SK-MEL-5 (cell line): ENCODE measurements at places on chromosomes 11 and 22.

DNA sequence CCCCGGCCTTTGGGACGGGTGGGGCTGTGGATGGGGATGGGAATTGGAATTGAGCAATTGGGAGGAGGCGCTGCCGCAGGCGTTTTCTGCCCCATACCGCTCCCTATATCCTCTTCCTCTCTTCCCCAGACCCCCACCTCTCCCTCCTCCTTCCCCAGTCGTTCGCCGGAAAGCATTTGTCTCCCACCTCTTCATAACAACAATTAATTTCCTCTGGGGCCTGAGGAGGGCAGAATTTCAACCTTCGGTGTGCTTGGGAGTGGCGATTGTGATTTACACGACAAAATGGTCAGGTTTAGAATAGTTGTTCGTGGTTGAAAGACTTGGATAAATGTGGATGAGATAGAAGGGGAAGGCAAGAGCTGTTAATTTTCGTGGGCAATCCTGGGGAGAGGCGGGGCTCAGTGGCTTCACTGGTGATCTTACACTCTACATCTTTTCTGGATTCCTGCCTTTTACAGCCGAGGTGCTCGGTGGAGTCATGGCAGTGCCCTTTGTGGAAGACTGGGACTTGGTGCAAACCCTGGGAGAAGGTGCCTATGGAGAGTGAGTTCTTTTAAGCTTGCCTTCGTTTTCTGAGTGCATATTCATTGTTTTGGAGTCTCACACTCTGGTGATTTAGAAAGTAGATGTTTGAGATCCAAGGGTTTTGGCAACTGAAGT is 1.5 kb downstream of the CHEK1 start:
- no peak for DNase-seq

DNA sequence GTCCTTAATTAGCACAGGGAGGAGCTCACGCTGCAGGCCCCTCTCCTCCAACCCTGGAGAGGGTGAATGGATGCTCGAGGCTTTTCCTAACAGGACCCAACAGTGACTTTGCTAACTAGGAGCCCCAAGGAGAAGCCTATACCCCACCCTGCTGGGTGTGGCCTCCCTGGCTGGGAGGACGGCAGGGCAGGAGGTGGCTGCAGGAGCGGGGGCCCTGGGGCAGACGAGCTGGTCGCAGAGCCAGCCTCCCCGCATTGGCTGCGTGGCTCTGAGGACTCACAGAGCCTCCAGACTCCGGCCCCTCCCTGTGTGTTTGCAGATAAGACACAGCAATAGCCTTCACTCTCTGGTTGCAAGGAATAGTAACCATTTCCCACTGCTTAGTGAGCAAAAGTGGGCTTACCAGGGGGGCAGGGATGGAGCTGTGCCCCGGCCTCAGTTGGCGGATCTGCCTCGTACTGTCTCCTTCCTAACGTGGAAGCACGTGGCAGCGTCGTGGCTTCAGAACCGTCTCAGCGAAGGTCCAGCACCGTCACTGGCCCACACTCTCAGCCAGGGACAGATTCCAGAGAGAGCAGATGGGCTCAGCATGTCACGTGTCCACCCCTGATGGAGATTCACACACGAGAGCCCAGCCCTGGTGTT is 1087.5 kb downstream of the BRD1 start:
- no peak for DNase-seq

- DNase-seq, result no peak
Measured at GRCh38 chr11:108752297-108752751, 87.5 kb downstream of the DDX10 start.

GRCh38 chr11:116356451-116356850 is 416.3 kb downstream of the BUD13 start:
- DNase-seq, result peak; percentile 4

GRCh38 chr22:19648419-19648929 is 65.8 kb upstream of the SEPTIN5 start:
- no peak for DNase-seq

DNA sequence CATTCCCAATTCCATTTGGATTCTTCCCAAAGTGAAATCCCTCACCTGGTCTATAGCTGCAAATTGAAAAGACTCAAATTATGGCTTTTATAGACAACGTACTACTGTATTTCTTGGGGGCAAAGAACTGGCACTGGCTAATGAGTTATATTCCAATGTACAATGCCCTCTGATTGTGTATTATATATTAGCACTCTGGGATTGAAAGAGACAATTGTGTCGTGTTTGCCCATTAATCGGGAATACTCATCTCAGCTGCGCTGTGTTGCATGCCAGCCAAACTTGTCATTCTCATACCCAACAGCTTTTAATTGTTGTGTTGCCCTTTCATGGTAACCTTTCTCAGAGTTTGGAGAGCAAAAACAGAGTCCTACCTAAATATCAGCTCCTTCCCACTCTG is 55.0 kb upstream of the ZBTB44 start:
- DNase-seq, result peak; percentile 78

DNA sequence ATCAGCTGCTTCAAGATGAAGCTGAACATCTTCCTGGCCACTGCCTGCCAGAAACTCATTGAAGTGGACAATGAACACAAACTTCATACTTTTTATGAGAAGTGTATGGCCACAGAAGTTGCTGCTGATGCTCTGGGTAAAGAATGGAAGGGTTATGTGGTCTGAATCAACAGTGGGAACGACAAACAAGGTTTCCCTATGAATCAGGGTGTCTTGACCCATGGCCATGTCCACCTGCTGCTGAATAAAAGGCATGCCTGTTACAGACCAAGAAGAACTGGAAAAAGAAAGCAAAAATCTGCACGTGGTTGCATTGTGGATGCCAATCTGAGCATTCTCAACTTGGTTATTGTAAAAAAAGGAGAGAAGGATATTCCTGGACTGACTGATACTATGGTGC is 22.2 kb upstream of the BIRC3 start:
- DNase-seq, result peak; percentile 23

DNA sequence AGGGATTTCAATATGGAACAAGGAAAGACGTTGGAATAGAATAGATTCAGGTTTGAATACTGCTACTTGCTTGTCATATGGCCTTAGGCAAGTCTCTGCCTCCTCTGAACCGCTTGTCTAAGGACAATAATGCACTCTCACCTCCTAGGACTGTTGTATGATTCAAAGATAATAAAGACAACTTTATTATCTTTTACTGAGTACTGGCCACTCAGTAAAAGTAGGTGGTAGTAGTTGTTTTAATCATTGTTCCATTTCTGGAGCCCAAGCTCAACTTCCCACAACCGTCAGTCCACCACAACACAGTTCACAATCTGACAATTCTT is 134.2 kb downstream of the ME3 start:
- no peak for DNase-seq

DNA sequence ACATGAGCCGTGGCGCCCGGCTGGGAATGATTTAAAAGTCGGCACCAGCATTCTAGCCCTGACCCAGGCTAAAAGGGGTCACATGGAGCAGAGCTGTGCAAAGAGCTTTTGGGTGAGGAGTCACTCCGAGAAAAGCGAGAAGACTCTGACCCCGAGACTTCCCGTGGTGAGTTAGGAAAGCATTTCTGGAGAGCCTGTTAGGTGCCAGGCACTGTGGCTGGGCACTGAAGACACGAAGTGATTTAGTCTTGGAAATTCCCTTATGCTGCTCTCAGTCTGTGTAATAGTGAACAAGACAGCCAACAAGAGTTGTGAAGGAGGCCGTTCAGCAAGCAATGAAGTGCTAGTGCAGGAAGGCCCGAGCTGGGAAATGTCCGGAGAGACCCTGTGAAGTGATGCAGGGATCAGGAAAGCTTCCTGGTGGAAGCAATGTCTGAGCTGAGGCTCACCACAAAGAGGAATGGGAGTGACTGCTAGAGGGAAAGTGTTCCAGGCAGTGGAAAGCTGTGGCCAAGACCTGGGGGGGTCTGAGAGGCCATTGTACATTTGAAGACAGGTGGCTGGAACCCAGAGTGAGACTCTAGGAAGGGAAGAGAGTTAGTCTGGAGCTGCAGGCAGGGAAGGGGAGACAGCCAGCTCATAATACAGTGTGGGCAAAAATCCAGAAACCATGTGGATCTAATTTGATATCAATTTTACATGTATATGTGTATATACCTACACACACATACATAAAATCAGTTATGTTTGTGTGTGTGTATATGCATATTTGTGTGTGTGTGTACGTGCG is 31.6 kb downstream of the MARK2 start:
- no peak for DNase-seq

GRCh38 chr11:35588627-35589026 is 29.6 kb upstream of the FJX1 start:
- DNase-seq, result no peak

DNA sequence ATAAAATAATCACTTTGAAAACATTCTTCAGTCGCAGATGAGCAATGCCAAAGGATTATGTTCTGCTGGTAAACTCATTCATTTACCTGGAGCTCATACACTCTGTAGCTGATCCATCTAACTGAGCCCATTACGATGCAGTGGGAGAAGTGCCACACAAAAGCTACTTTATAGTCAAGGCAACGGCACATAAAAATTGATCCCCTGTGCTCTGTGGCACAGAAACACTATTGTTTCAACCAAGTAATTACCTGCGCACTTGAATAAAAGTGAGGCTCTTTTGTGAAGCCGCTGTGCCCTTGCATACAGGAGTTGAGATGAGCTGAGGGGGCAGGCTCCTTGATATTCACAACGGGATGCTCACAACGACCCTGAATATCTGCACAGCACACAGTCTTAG is 7.2 kb downstream of the DKK3 start:
- DNase-seq, result peak; percentile 18

DNA sequence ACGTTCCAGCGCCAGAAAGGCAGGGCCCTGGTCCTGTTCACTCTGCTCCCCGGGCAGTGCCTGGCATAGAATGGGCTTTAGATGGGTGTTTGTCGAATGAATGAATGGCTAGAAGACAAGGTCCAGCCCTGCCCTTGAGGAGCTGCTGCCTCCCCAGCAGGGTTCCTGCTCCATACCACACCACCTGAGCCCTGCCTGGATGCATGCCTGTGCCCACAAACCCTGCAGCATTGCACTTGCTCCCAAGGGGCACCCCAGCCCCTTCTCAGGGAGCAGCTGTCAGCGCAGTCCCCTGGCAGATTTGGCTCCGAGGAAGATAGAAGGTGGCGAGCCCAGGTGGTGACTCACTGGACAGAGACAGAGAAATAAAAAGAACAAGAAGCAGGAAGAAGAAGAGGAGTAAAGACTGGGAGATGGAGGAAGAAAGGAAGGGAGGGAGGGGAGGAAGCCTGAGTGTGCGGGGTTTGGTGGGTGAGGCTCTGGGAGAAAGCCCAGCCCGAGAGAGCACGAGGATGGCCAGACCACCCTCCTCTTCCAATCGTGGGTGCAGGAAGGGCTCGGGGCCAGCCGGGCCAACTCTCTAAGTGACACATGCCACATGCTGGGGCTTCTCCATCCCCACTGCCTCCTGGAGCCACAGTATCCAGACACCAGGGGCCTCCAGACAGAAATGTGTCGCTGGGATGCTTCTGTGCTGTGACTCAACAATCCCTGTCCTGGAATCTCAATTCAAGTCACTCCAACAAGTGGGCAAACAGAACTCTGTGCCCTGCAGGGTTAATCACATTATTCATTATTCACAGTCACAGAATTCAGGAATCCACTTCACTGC is 1474.3 kb downstream of the BRD1 start:
- no peak for DNase-seq

DNA sequence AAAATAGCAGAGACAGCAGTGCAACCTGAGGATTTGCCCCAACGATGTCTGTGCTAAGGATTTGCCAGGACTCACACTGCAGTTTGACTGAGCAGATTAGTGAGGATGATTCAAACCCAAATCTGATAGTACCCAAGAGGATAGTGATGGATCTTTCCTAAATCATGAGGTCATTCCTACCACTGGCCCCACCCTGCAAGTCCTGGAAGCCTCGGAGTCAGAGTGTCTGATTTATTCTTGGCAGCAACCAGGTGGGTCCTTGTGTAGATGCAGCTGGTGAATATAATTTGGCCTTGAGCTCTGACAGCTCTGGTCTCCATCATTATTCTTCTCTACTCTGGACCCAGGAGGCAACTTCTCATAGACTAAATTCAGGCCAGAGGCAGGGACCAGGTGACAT is 179.3 kb upstream of the RAG2 start:
- DNase-seq, result no peak

DNA sequence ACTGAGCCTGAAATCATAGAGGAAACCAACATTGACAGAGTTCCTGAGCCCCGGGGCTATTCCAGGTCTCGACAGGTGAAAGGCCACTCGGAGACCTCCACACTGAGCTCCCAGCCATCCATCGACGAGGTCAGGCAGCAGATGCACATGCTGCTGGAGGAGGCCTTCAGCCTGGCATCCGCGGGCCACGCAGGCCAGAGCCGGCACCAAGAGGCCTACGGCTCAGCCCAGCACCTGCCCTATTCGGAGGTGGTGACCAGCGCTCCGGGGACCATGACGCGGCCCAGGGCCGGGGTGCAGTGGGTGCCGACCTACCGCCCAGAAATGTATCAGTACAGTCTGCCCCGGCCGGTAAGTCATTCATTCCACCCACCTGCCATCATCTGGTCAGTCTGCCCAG is 54.9 kb downstream of the C11orf91 start:
- no peak for DNase-seq

GRCh38 chr22:31584804-31585160 is 77.2 kb downstream of the PISD start:
- DNase-seq, result no peak

GRCh38 chr11:127218275-127218608 is 217.7 kb upstream of the KIRREL3 start:
- no peak for DNase-seq

- DNase-seq, result peak; percentile 31
Measured at GRCh38 chr11:111851636-111852035, 19.7 kb downstream of the ALG9 start.

DNA sequence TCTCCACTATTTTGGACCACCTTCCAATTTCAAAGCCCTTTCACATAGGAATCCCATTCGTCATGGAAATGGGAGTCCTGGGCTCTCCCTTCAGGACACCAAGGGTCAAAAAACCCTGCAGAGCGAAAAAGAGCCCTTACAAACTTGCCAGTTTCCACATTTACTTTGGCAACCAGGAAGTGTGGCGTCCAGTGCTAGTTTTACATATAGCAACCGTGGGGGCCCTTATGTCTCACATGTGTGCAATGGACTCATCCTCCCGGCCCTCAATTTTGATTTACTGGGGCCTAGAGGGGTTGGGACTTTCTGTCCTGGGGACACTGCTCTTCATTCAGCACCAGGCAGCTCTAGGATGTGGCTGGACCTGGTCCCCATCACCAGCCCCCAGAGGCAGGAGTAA is 33.7 kb downstream of the DAGLA start:
- DNase-seq, result no peak

DNA sequence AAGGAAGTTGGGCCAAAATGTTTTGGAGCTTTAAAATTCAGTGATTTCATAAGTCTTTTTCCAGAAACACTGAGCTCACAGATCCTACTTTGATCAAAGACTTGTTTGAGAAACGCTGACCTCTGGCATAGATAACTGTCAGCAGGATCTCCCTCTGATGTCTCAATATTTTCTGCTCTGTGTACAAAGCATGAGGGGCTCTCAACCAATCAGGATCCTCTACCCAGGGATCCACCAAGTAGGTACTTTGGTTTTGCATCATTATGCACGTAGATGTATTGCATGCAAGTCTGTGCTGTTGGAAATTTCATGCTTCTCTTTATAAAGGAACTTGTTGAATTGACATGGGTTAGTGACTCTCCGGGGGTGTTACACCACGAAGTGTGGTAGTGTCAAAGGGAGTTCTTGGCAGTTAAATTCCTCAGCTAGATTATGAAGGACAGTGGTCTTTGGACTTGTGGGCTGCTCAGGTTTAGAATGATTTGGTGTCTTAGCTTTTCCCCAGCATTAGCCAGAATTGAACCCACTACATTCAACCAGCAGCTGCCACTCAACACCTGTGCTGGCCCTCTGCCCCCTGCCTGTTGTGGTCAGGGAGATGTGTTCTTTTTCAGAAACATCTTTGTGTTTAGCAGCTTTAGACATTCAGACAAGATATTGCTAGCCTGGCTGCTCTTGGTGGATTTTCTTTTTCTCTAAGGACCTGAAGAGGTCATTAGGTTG is 1.7 kb upstream of the DIXDC1 start:
- DNase-seq, result no peak

- no peak for DNase-seq
Measured at GRCh38 chr11:79066456-79067351, 374.1 kb downstream of the TENM4 start.
